ENCODE measurements at places on chromosomes 13 and 19.

GRCh38 chr19:42129399-42130253 lies 2.6 kb downstream of the POU2F2 start:
- no peak for DNase-seq

GRCh38 chr19:47765523-47766358 lies 12.8 kb upstream of the SELENOW start:
- no peak for DNase-seq

- DNase-seq, result no peak
These were observed 209.2 kb downstream of the KCTD12 start for GRCh38 chr13:76677043-76677442.

- no peak for DNase-seq
These were observed 226.8 kb downstream of the LACC1 start for GRCh38 chr13:44106266-44107152.

DNA sequence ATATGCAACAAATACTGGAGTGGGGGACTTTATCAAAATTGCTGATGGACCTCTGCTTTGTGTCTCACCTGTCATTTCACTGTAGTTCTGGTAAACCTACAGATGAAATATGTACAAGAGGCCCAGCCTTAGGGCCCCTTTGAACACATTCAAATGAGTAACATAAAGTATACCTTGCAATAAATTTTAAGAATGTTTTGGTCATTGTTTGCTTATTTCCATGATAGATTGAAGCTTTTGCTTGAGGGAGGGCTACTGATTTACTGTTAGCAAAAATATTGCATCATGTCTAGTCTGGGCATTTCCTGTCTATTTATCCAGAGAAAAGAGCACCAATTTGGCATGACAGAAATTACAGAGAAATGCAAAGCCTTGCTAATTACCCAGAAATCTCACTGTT lies 705.5 kb upstream of the PCDH9 start:
- DNase-seq, result no peak

DNA sequence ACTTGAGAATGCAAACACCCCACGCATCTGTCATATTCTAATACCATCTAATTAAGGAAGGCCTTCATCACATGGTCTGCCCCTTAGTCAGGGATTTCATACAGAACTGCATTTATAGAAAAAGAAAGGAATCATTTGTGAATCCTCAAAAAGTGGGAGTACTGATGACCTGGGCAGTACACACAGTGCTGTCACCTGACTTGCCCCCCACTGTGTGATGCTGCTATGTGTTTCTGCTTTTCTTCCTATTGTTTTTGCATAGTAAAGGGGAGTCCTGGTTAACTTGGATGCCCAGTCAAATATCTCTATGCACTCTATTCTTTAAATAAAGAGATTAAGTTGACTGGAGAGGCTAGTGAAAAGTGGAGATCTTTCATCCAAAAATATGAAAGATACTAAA lies 1921.2 kb upstream of the PRR20A start:
- DNase-seq, result no peak

All from neuronal stem cell (in vitro differentiated cells).